ENCODE measurements at places on chromosomes 7 and 10. TPM values are rescaled to one million over a fixed set of nuclear protein-coding genes. Genes with fewer than 3 reads are reported as not detected.

DNA sequence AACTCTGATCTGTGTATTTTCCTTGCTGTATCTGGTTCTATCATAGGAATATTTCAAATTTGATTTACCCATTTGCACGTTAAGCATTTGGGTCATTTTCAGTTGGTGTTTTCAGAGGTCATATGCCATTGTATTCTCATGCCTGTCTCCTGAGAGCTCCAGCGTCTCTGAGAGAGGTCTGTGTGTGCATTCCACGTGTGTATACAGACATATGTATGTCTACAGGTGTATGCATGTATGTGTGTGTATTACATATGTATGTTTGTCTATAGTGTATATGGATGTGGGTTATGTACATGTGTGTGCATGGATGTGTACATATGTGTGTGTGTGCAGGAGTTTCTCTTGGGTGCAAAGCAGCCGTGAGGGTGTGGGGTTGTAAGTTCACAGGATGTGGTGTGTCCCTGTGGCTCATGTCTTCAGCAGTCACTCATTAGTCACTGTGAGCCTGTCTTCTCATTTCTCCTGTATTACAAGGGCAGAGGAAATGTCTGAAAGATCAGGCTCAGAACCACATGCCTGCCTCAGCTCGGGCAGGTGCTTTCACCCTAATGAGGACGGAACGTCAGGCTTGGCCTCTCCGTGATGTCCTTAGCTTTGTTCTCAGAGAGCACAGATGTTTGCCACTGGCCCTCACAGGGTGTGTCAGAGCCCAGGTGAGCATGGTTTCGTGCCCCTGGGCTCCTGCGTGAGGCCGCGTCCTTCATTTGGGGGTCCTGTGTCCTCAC lies 101.6 kb downstream of the NKX6-2 start:
- H3K27ac ChIP-seq, result no peak overlapping the region
- no peak overlapping the region for H3K4me3 ChIP-seq
- no peaks in the 10 kb centered on the region for H3K27me3 ChIP-seq
- no peaks in the 10 kb centered on the region for H3K36me3 ChIP-seq
- DNase-seq, result peak; percentile 11
- H3K4me1 ChIP-seq, result no peaks in the 10 kb centered on the region

The GSTO2 gene
- 1.4 TPM for total RNA-seq

DNA sequence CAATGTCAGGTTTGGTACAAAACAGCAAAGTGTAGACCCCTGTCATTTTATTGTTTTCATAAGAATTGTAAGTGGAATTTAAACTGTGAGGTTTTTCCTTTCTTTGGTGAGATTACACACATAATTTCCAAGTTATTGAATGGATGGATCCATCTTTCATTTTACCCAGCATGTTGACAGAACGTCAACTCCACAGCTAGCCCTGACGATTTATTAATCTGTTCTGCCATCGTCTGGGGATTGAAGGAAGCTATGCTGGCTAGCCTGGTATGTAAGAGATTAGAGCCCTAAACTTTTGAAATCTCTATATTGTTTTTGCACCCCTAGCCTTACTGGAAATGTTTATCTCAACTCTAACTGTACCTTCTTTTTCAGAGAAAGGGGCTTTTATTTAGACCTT lies 8.6 kb downstream of the WNT16 start:
- no peak for DNase-seq
- H3K27ac ChIP-seq, result no peak overlapping the region
- H3K36me3 ChIP-seq, result no peaks in the 10 kb centered on the region
- H3K4me3 ChIP-seq, result no peak overlapping the region

GRCh38 chr7:37656913-37657530 lies 26.5 kb upstream of the GPR141 start:
- no peak overlapping the region for H3K27ac ChIP-seq
- no peak for DNase-seq
- no peak overlapping the region for H3K4me3 ChIP-seq
- no peaks in the 10 kb centered on the region for H3K4me1 ChIP-seq
- H3K36me3 ChIP-seq, result no peaks in the 10 kb centered on the region

- peak overlapping the region; percentile 55 for H3K4me3 ChIP-seq
- H3K27me3 ChIP-seq, result no peaks in the 10 kb centered on the region
- no peaks in the 10 kb centered on the region for H3K36me3 ChIP-seq
- peak; percentile 80 for DNase-seq
Observed at GRCh38 chr7:130141161-130141883, 63.9 kb downstream of the TMEM209 start.

The ATE1 gene
- total RNA-seq, result 28.4 TPM

The C10orf53 gene
- total RNA-seq, result not detected

DNA sequence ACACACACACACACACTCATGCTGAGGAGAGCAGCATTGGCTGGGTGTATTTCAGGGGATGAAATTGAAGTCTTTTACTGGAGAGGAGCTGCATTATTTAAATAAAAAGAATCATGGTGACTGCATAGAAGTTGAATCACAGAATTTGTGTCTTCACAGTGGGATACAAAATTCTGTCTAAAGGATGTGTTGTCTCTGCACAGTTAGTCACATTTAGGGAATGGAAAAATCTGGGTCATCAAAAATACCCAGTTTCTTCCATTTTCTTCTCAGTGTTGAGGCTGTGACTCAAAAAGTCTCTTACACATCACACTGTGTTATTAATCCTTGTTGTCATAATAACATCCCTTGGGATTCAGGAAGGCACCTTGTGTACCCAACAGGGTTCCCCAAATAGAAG lies 10.9 kb downstream of the PAPSS2 start:
- H3K4me3 ChIP-seq, result no peak overlapping the region
- no peak overlapping the region for H3K27ac ChIP-seq
- H3K4me1 ChIP-seq, result no peaks in the 10 kb centered on the region
- no peaks in the 10 kb centered on the region for H3K27me3 ChIP-seq
- no peak for DNase-seq

The ZNF282 gene
- total RNA-seq, result 22.5 TPM

DNA sequence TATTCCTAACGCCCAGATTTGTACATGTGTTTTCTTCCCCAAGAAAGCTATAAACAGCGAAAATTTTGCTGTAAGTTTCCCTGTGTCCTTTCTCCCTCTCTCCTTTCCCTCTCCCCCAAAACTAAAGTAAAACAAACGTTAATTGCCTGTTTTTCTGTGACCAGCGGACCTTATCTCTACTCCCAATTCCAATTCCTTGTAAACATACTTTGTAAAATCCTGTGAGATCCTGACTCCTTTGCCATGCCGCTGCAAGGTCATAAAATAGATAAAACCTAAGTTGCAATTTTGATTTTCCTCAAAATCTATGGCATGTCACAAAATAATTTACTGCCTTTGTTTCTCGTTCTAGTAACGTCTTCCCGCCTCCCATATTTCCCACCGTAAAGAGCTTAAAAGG lies 217.6 kb downstream of the USP6NL start:
- DNase-seq, result no peak
- H3K27ac ChIP-seq, result no peak overlapping the region
- no peaks in the 10 kb centered on the region for H3K4me1 ChIP-seq
- no peak overlapping the region for H3K4me3 ChIP-seq
- peaks cover 3% of the 10 kb centered on the region for H3K27me3 ChIP-seq

- H3K36me3 ChIP-seq, result no peaks in the 10 kb centered on the region
- H3K27me3 ChIP-seq, result no peaks in the 10 kb centered on the region
- DNase-seq, result no peak
- no peak overlapping the region for H3K27ac ChIP-seq
- no peak overlapping the region for H3K4me3 ChIP-seq
- H3K4me1 ChIP-seq, result peaks cover 3% of the 10 kb centered on the region
Observed at GRCh38 chr7:82122275-82122674, 321.3 kb downstream of the CACNA2D1 start.

GRCh38 chr10:24884316-24884715 lies 68.1 kb downstream of the PRTFDC1 start:
- no peaks in the 10 kb centered on the region for H3K36me3 ChIP-seq
- H3K4me1 ChIP-seq, result no peaks in the 10 kb centered on the region
- no peak overlapping the region for H3K4me3 ChIP-seq
- H3K27me3 ChIP-seq, result no peaks in the 10 kb centered on the region
- H3K27ac ChIP-seq, result no peak overlapping the region
- no peak for DNase-seq

The FLNC gene
- 6,311 TPM for total RNA-seq

GRCh38 chr7:82158327-82158726 lies 285.2 kb downstream of the CACNA2D1 start:
- DNase-seq, result no peak
- no peak overlapping the region for H3K27ac ChIP-seq
- H3K4me3 ChIP-seq, result no peak overlapping the region
- peaks cover 12% of the 10 kb centered on the region for H3K4me1 ChIP-seq
- no peaks in the 10 kb centered on the region for H3K27me3 ChIP-seq

- no peaks in the 10 kb centered on the region for H3K27me3 ChIP-seq
- no peak for DNase-seq
- no peak overlapping the region for H3K27ac ChIP-seq
- H3K36me3 ChIP-seq, result peaks cover 9% of the 10 kb centered on the region
Observed at GRCh38 chr10:79249186-79250121, 97.8 kb upstream of the PPIF start.

GRCh38 chr10:120990831-120991230 lies 139.7 kb downstream of the WDR11 start:
- H3K36me3 ChIP-seq, result no peaks in the 10 kb centered on the region
- no peak overlapping the region for H3K27ac ChIP-seq
- no peaks in the 10 kb centered on the region for H3K4me1 ChIP-seq
- H3K27me3 ChIP-seq, result no peaks in the 10 kb centered on the region

The BTBD16 gene
- total RNA-seq, result 0.58 TPM

DNA sequence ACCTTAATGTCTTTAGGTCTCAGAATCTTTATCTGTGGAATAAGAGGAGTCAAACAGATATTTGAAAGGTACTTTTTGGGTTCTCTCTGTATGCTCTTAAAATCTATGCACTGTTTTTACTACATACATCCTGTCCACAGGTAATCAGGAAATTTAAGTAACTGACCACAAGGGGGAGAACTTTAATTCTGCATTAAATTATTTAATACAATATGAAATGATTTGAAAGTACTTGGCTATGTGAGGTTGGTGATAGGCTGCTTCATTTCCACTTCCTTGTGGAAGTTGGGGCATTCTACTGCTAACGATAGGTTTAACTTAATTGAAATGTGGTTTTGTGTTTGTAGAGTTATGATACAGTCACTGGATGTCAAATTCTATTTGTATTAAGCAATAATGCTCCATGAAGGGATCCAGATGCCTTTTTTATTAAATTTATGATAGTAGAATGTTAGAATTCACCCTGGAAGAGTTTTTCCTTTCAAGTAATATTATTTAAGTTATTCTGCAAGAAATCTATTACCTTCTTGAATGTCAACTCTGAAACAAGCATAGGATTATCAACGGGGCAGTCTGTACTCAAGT lies 6.0 kb downstream of the TEX47 start:
- no peaks in the 10 kb centered on the region for H3K36me3 ChIP-seq
- H3K4me1 ChIP-seq, result no peaks in the 10 kb centered on the region
- H3K4me3 ChIP-seq, result no peak overlapping the region
- no peak for DNase-seq
- no peak overlapping the region for H3K27ac ChIP-seq

- no peaks in the 10 kb centered on the region for H3K27me3 ChIP-seq
- H3K4me1 ChIP-seq, result peaks cover 50% of the 10 kb centered on the region
- no peak for DNase-seq
- H3K36me3 ChIP-seq, result no peaks in the 10 kb centered on the region
- H3K4me3 ChIP-seq, result no peak overlapping the region
Observed at GRCh38 chr7:152344253-152344652, 91.5 kb downstream of the KMT2C start.

GRCh38 chr7:158017111-158018097 lies 570.2 kb downstream of the PTPRN2 start:
- DNase-seq, result no peak
- no peak overlapping the region for H3K4me3 ChIP-seq
- no peaks in the 10 kb centered on the region for H3K4me1 ChIP-seq
- H3K27ac ChIP-seq, result no peak overlapping the region

GRCh38 chr7:130180571-130181262 lies 24.5 kb downstream of the TMEM209 start:
- H3K4me1 ChIP-seq, result no peaks in the 10 kb centered on the region
- DNase-seq, result no peak
- no peaks in the 10 kb centered on the region for H3K27me3 ChIP-seq
- H3K4me3 ChIP-seq, result no peak overlapping the region

DNA sequence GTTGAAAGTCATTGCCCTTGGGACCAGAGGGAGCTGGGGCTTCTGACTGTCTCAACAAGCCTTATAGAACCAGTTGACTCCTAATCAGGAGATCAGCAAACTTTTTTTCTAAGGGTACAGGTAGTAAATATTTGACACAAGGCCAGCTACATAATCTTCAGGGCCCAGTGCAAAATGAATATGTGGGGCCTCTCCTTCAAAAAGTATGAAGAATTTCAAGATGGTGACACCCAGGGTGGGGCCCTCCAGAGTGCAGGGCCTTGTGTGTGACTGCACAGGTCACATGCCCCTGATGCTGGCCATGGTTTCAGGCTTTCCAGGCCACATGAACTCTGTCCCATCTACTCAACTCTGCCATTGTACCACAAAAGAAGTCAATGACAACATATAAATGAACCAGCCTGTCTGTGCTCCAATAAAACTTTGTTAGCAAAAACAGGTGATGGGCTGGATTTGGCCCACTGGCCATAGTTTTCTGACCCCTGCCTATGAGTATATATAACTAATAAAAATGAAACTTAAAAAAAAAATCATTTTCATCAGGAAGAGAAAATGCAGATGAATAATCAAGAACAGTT lies 6.1 kb downstream of the MMRN2 start:
- H3K4me1 ChIP-seq, result no peaks in the 10 kb centered on the region
- H3K27ac ChIP-seq, result no peak overlapping the region
- H3K4me3 ChIP-seq, result no peak overlapping the region
- peak; percentile 2 for DNase-seq
- no peaks in the 10 kb centered on the region for H3K36me3 ChIP-seq

The PGAM2 gene
- 262 TPM for total RNA-seq

DNA sequence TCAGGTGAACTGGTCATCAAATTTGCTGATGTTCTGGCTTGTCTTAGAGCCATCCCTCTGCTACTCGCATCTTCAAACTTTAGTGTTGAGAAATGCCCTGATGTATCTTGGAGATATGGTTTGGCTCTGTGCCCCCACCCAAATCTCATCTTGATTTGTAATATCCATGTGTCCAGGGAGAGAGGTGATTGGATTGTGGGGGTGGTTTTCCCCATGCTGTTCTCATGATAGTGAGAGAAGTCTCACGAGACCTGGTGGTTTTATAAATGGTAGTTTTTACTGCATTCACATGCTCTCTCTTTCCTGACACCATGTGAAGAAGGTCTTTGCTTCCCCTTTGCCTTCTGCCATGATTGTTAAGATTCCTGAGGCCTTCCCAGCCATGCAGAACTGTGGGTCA lies 74.0 kb upstream of the AFAP1L2 start:
- DNase-seq, result no peak
- no peak overlapping the region for H3K4me3 ChIP-seq
- H3K4me1 ChIP-seq, result peaks cover 18% of the 10 kb centered on the region
- H3K36me3 ChIP-seq, result no peaks in the 10 kb centered on the region
- H3K27me3 ChIP-seq, result no peaks in the 10 kb centered on the region

Measured in psoas muscle (tissue), 8 donors.